ENCODE measurements at places on chromosomes 3 and 15. TPM values are rescaled to one million over a fixed set of nuclear protein-coding genes. Genes with fewer than 3 reads are reported as not detected.

IL1RAP gene
- polyA plus RNA-seq = 12.6 TPM

TRH gene
- not detected for polyA plus RNA-seq

USP19 gene
- polyA plus RNA-seq = 23.3 TPM

CASR gene
- not detected for polyA plus RNA-seq

NEK10 gene
- polyA plus RNA-seq = 1.4 TPM

SLC24A5 gene
- not detected for polyA plus RNA-seq

ZNF385D gene
- polyA plus RNA-seq = 10.2 TPM

SAMMSON gene
- polyA plus RNA-seq = not detected

GOLGA6A gene
- not detected for polyA plus RNA-seq

KCNMB3 gene
- polyA plus RNA-seq = 1.3 TPM

GRCh38 chr3:160879859-160880258, 123.8 kb downstream of the PPM1L start:
- DNase-seq = no peak

- no peak for DNase-seq
Observed at GRCh38 chr3:188925376-188925775, 246.4 kb upstream of the TPRG1 start.

DNA sequence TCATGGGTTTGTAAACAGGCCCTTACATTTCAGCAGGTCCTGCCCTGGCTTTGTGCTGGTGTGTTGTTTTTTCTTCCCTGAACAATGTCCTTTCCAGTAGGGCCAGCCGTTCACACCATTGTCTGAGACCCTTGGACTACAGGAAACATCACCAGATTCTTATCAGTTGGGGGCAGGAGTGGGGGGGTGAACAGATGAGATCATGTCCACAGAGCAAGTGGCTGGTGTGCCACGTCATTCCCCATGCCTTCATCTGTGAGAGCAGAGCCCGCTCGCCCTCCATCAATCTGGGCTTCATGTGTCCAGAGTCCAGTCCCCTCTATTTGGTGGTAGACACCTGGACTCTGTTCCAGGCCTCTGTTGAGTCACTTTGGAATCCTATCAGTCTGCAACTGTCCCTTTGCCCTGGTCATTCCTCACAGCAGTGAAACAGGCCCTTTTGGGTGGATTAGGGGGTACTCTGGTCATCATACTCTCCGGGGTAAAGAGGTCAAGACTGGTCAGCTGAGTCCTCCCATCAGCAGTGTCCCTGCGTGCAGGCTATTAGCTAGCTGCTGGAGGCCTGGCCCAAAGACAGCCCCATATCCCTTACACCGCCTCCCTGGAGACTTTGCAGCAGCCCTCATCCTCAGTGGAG, 15.0 kb downstream of the SEMA3G start:
- DNase-seq = peak; percentile 56

DNA sequence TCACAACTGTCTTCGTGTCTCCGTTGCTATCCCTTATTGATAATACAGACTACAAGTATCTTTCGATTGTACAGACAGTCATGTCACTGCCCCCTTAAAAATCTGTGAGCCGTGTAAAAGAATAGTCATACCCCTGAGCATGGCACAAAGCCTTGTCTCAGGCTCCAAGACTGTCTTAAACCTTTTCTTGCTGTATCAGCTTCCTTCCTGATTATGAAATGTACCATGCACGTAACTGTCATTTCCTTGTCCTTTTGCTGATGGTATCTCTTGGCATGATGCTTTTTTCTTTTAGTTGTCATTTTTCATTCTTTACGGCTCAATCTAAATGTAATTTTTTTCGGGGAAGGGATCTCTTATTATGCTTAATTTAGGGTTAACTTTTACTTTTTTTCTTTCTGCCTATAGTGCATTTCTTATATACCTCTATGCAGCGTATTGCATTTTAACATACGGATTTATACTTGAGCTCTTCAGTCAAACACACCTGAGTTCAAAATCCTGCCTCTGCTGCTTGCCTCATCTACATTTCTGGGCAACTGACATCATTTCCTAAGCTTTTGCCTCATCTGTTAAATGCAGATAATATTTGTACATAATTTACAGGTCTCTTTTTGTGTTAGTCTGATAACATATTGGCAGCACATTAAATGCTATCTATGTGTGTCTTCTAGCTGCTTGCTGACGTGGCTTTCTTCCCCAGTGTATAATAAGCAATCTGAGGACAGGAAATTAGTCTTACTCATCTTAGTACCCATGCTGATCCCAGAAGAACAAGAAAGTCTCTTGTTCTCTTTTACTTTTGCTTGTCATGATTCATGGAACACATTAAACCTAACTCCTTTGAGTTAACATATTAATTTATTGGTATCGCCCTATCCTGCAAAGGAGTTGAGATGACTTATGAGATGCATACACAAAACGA, 57.3 kb downstream of the ROBO2 start:
- peak; percentile 1 for DNase-seq

DNA sequence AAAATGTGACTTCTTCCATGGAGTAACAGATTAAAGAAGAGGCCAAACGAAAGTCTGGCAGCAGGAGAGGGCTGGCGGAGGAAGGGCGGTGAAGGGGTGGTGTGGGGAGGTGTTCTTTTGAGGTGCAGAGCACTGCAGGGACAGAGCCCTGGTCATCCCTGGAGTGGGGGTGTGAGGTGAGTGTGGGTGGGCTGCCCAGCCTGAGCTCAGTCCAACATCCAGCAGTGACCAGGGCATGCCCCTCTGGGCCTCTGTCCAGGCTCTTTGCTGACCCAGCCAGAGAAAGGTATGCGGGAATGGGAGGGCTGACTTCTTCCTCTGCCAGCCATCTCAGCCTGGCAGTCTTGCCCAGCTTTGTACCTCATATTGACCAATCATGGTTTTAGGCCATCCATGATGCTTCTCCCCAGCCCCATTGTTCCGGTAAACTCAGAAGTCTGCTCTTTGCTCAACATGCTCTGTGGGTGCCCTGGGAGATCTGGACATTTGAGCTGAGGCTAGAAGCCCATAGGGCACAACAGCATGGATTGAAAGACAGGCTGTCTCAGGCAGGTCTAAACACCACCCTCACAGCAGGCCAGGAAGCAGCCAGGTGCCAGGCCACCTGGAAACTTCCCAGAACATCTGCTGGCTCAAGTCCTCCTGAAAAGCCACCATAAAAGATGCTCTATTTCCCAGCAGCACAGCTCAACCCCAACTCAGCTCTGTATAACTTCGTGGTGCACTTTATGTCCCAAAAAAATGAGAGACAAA, 25.9 kb upstream of the CXCR6 start:
- DNase-seq = no peak

DNA sequence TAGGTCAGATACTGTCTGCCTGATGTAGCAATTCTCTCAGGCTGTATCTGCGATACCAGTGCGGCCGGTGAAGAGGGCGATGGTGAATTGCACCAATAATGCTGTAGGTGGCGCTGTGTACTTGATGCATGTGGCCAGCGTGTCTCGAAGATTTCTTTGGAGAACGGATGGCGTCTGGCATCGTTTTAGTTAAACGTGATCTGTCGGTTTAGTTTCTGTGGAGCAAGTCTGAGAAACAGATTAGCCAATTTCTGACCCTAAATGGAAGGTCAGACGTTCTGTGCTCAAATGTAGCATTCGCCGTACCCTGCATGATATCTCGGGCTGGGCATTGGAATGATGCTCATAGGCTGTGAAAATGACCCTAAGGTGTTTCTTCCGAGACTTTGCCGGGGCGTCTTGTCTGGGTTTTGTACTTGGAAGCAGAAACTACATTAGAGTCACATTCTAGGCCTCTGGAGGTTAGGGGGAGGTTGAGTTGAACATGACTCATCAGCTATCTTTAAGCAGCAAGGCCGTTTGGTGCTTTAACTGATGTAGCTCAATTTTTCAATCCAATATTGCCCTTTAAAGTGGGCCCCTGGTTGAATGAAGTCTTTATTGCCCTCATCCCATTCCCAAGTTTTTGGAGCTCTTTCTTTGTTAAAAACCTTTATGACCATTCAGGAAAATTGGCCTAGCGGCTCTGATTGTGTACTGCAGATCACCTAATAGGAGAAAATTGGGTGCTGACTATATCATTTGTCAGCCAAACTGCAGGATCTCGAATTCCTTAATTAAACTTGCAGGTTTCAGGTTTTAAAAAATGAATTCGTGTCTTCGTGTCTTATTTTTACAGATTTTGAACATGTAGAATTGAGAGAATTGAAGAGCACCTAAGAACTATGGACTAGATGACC, 80.0 kb downstream of the SQOR start:
- DNase-seq = peak; percentile 85

GRCh38 chr3:187740421-187741399, 4.6 kb downstream of the BCL6 start:
- DNase-seq = peak; percentile 79

DNA sequence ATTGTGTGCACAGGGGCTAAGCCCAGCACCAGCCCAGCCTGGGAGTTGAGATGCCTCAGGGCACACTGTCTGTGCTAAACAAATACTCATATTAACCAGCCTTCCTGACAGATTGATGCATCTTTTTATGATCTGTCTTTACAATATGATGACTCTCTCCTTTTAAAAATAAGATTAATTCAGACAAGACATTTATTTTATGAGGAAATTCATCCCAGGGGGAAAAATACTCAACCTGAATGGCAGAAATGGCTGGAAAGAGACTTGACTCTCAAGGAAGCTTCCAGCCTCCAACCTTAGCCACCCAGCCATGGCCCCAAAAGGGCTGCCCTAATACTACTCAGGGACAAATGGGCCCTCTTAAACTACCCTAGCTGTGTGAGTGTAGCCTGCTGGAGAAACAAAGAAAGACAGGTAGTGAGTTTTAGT, 46.9 kb downstream of the NOX5 start:
- no peak for DNase-seq

DNA sequence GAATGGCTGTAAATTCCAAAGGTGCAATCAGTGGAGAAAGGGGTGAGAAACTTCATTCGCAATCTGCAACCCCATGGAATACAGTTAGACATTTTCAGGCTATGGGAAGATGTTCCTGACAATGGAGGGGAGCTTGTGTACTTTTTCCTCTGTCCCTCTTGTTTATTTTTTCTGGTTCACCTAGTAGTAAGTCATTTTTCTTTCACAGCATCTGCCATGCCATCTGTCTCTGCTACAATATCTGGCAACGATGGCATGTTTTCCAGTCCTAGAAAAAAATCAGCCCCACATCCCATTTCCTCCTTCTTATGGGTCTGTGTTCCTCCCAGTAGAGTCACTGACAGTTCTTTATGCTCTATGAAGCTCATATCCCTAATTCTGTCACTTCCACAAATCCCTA, 76.0 kb downstream of the SSR3 start:
- no peak for DNase-seq

DNA sequence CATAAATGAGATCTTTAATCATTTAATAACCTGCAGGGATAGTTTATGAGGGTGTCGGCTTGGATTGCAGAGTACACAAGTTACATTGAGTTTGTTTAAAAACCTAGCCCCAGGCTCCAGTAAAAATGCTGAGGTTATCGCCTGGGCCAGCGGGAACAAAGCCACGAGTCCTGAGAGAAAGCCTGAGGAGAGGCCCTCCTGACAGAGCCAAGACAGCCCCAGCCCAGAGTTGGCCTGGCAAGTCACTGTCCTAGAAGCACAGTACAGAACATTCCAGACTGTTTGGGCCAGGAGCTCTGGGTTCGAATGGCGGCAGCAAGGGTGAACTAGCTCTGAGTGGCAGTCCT, 32.4 kb downstream of the SEC61A1 start:
- no peak for DNase-seq

GRCh38 chr3:77871436-77871835, 831.5 kb downstream of the ROBO2 start:
- DNase-seq = no peak

GRCh38 chr15:74785194-74786032, 3.5 kb downstream of the CSK start:
- DNase-seq = no peak

DNA sequence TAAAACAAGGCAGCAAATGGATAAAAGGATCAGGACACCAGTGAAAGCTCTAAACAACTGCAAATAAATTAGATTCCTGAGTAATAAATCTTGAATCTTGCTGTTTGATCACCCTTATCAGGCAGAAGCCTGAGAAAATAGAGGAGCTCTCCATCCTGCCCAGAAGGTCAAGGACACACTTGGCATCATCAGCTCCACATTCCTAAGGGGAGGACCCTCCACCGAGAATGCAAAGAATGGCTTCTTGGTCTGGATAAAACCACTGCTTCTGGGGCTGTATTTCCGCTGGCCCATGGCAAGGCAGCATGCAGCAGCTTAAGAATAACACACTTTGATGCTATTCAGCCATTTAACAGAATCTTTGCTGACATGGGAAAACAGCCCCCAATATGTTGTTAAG, 108.9 kb upstream of the TSC22D2 start:
- DNase-seq = no peak

DNA sequence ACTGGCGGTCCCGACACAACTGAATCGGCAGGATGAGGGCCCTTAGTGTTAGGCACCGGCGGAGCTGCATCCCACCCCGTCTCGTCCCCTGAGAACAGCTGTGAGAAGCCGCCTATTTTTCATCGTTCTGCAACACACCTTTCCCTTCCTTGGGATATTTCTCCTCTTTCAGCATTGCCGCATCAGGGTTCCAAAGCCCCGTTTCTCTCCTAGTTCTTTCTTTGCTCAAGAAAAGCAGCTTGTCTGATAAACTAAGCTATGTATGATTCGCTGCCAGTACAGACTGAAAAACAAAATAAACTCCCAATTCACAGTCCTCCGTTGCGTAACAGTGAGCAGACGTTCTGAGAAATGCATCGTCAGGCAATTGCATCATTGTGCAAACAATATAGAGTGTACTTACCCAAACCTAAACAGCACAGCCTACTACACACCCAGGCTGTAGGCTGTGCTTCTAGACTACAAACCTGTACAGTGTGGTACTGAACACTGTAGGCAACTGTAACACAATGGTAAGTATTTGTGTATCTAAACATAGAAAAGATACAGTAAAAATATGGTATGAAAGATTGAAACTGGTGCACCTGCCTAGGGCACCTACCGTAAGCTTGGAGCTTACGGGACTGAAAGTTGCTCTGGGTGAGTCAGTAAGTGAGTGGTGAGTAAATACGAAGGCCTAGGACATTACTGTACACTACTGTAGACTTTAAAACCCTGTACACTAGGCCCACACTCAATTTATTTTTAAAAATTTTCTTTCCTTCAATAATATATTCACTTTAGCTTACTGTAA, 8.9 kb upstream of the ADAMTS17 start:
- DNase-seq = peak; percentile 91

GRCh38 chr3:170999737-171000242, 26.7 kb downstream of the SLC2A2 start:
- peak; percentile 92 for DNase-seq

- no peak for DNase-seq
Observed at GRCh38 chr3:46010519-46011113, 15.0 kb upstream of the FYCO1 start.

DNA sequence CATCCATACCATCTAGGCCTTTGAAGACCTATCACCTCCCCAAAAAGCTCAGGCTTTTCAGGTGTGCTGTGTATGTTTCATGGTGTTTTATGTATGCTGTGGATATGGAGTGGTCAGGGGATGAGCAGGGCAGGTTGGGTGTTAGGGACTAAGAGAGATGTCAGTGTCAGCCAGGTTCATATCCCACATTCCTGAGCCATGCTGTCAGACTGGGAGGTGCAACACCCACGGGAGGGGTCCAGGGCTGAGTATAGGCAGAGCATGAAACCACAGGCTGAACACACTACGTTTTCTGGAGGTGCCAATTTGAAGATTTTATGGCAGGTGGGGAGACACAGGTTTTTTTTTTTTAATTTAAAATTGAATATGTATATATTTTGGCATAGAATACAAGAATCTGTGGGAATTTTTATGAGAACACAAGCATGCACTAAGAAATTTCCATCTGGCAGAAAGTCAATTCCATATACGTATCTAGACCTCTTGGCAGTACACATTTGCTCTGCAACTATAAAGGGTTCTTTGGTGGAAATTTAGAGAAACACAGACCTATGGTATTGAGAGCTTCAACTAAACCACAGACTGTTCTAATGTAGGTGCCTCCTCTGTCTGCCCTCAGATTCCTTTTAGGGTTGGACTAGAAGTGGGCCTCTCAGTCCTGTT, 101.9 kb upstream of the RNU6-1 start:
- DNase-seq = peak; percentile 52
